Tibial nerve (tissue), 4 donors: ENCODE measurements at places on chromosomes 7 and 10.

- no peak for DNase-seq
Observed at GRCh38 chr10:99430116-99430450, 341 bp downstream of the GOT1 start.

- DNase-seq, result no peak
Observed at GRCh38 chr10:10967029-10967428, 50.6 kb upstream of the CELF2 start.

GRCh38 chr7:30396389-30396788 is 82.2 kb downstream of the NOD1 start:
- DNase-seq, result no peak

- no peak for DNase-seq
Observed at GRCh38 chr10:42962110-42962901, 114.6 kb upstream of the RET start.

DNA sequence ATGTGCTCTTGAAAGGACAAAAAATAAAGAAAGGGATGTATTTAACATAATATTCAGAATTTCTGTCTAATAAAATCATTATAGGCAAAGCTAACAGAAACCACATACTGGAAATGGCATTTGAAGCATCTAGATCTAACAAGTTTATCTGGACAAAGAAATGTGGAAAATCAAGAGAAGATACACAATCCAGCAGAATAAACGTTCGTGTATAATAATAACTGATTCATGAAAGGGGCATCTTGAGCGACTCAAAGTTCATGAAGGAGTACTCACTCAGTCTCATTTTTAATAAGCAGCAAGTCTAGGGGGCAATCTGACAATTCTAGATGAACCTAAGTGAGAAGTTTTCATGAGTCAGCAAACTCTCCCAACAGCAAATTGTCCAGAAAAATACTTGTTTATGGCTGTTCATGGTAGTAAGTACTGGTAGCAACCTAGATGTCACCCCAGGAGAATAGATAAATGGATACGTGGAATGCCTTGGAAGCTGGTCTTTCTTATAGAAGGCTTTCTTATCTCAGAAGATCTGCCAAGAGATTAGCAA is 541.8 kb downstream of the INHBA start:
- no peak for DNase-seq

GRCh38 chr7:100171840-100172239 is 3.4 kb upstream of the GAL3ST4 start:
- DNase-seq, result no peak

DNA sequence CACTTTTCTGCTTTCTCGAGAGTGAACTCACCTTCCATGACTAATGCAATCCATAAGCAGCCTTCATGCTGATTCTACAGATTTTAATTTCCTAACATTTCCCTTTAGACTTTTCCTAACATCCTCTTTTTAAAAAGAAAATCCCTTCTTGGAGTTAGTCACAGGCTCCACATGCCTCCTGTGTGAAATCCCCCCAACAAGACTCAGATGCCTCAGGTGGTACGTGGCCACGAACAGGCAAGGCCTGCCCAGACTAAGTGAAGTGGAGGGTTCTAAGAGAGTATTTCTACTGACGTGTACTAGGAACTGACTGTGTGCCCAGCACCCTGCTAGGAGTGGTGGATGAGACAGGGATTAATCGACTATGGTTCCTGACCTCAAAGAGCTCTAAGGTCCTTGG is 125.9 kb upstream of the HPS1 start:
- DNase-seq, result no peak

DNA sequence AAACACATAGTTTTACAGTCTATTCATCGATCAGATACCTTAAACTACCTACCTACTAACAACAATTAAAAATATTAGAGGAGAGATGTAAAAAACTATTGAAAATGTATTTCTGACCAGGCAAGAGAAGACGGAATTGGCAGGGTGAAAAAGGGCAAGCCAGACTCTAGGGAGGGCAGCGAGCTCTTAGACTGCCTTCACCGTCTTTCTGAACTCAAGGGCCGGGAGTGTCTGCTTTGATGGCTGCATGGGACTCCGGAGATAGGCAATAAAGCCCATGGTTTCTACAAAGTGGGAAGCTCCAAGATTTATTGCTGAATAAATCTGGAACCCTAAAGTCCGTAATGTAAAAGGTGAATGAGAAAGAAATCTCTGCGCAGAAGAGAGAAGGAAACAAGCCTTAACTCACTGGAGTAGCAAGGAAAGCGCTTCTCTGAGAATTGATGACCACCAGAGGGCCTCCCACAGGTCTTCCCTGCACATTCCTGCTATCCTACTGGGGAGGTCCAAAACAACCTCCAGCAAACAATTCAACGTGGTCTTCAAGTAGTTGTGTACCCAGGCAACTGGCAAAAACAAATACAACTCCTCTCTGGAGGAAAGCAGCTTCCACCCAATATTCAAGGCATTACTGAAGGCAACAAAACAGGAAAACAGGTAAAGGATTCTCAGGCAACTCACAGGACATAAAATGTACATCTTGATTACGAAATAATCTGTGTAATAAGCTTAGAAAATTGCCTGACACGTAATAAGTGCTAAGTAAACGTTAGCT is 181.3 kb downstream of the SDK1 start:
- DNase-seq, result no peak

DNA sequence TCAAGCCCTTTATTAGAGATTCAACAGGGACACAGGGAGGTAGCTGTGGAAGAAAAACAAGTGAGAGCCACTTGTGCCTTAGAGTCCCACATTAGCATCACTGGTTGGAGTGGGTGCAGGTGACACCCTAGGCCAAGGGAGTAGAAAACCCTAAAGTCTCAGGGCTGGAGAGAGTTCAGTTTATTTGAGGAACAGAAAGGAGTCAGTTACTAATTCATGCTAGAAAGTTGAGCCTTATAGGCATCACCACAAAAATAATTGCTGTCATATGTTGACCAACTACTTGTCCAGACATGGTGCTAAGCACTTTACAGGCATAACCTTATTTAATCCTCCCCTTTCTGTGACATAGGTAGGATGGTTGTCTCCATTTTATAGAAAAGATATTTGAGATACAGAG is 20.9 kb upstream of the ACSL5 start:
- no peak for DNase-seq

GRCh38 chr7:157775560-157776332 is 438.9 kb downstream of the DNAJB6 start:
- DNase-seq, result no peak

DNA sequence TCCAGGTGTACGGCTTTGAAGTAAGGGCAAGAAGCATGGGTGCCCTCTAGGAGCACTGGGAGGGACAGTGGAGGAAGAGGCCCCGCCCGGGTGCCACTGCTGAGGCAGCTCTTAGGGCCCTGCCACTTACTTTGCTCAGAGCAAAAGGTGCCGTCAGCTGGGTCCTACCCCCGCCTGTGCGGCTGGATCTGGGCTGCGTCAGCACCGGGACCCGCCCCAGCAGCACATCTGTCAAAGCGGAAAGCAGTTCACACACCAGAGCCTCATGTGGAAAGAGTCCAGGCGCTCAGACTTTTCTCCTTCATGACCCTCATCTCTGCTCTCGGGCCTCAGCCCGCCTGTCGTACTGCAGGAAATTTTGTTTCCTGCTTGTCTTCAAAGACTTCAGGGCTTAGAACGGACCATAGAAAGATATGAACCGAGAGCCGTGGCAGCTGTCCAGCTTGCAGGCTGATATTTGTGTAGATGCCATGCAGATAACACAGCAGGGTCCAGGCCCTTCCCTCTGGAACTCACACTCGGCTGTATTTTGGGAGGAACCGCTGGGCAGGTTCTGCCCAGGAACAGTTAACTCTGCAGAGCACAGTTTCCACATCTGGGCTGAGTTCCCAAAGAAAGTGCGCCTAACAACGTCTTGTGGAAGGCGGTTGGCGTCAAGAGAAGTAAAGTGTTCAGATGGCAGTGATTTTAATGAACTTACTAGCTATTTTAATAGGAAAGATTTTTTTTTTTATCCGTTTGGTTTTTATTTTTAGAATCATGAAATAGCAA is 44.3 kb upstream of the PRKAR1B start:
- peak; percentile 40 for DNase-seq

GRCh38 chr10:71582506-71583475 is 136.8 kb downstream of the C10orf105 start:
- DNase-seq, result no peak

GRCh38 chr10:79418274-79418673 is 27.1 kb downstream of the ZCCHC24 start:
- DNase-seq, result no peak

DNA sequence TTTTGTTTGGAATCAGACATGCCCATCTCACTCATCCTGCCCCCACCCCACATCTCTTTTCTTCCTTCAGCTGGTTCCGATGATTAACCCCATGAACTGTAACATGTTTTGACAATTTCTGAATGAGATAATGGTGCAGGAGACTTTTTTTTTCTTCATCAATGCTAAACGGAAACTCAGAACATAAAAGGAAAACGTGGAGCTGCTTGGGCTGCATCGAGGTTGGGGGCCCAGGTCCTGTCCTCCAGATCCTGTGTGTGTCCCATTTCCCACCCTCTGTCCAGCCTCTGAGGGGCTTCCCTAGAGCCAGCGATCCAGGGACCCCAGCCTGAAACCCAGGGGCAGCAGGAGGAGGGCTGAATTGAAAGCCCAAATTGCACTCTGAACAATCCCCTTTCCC is 263.8 kb upstream of the GRB10 start:
- no peak for DNase-seq

GRCh38 chr7:50352282-50352681 is 47.8 kb downstream of the IKZF1 start:
- DNase-seq, result no peak
